ENCODE measurements at places on chromosomes 6 and 20.
A peak's percentile ranks its signal among the peaks of the same experiment; 100 is the strongest.

GRCh38 chr20:400454-401275 is 7.4 kb upstream of the RBCK1 start:
- no peak for DNase-seq

DNA sequence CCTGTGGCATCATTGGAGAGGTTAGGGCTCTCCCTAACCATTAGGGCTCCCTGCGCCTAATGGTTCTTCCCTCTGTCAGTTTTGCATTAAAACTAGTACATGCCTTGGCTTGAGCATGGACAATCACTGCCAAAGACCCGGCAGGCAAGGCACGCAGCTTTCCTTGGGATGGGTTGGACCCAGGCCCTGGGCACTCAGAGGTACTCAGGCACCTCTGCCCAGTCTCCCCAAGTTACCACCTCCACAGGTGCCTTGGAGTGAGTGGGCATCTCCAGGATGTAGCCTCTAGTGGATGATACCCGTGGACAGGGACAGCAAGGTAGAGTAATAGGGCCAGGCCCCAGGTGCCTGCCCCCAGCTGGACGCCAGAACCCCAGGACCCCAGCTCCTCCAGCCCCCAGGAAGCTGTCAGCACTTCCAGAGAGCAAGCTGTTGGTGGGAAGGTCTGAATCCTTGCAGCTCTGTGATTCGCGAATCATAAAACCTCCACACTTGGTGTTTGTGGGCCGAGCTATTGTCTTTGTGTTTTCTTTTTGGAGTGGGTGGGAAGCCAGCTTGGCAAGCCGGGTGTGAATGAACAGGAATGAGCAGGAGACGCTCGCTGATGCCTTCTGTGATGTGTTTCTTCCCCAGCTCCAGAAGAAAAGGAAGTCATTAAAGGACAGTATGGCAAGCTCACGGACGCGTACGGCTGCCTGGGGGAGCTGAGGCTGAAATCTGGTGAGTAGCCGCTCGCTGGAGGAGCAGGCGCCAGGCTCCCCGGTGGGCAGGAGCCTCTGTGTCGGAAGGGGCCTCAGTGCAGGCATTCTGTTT is 35.1 kb downstream of the SYNJ2 start:
- DNase-seq: no peak

- no peak for DNase-seq
These were observed 61.1 kb upstream of the MARCKS start for GRCh38 chr6:113796038-113796437.

- DNase-seq: no peak
These were observed 118.1 kb downstream of the TRDN start for GRCh38 chr6:123518441-123519188.

DNA sequence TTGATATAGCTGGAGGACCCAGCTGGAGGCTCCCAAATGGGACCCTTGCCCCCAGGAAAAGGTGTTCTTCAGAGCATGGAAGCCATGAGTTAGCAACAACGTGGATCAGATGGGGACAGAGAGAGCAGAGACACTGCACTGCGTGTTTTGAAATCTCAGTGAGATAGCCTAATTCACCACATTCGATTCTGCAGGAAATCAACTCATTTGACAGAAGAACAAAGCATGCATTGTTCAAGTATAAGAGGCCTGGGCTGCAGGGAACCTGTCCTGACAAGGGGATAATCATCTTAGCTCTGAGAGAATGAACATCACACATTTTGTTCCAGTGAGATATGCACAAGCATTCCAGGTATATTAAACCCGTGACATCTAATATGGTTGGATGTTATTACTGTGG is 450.2 kb downstream of the CDH26 start:
- no peak for DNase-seq

DNA sequence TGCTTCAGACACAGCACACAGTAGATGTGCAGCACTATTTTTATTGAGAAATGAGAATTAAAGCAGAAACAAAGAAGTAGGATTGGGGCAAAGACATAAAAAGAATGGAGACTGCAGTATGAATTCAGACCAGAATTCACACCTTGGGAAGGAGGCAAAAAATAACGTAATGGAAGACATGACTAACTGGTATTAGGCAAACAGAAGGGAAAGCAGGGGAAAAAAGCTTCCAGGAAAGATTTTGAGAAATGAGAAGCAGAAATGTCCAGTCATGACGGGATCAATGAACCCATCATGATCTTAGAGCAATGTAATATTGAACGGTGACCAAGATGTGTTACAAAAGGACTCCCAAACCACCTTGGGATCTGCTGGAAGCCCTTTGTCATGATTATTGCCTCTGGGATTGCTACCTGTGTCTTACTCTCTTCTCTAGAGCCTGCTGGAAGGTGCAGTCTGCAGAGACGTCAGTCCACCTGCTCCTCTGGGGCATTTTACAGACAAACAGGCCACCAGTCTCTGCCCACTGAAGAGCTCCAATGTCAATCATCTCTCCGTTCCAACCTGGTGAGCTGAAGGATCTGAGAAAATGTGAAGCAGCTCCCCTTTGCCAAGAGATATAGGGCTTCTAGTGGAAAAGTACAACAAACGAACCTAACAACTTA is 8.7 kb downstream of the NUDT3 start:
- no peak for DNase-seq

GRCh38 chr6:8274226-8274625 is 161.1 kb downstream of the SLC35B3 start:
- no peak for DNase-seq

- DNase-seq: no peak
These were observed at the start of gene SIRPG for GRCh38 chr20:1657556-1658334. Gene SIRPG (minus strand): TSS chr20:1657779. CDS start chr20:1657714, 65 bp downstream.

- no peak for DNase-seq
These were observed 81.0 kb downstream of the AKAP7 start for GRCh38 chr6:131216246-131216645.

DNA sequence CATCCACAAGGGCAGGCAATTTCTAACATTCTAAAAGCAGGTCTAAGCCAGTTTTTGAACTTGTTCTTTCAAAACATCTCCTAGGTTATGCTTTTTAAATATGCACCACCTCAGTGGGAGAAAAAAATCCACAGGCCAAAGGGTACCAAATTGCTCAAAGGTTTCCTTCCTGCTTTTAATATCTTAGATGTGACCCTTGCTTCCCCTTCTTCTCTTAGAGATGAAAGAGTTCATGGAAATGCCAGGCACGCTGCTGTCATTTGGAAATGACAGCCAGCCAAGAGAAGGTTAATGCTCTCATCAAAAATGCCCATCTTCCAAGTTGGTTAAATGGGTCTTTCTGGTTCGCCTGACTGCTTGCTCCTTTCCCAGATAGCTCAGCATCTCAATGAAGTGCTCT is 497.1 kb downstream of the CD83 start:
- DNase-seq: no peak

GRCh38 chr6:125307964-125308615 is 6.3 kb upstream of the HDDC2 start:
- no peak for DNase-seq

DNA sequence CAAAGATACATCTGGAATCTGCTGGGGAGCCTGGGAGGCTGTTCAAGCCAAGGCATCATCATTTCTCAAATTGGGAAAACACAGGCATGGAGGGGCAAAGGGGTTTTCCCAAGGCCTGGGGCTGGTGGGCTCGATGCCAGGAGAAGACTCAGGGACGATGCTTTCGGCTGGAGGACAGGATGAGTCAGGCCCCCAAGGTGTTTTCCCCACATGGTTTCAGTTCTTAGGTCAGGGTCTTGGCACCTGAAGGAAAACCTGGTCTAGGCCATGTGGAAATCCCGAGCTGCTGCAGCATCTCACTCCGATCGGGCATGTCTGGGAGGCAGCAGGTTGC is 348.1 kb downstream of the CDC5L start:
- DNase-seq: no peak

DNA sequence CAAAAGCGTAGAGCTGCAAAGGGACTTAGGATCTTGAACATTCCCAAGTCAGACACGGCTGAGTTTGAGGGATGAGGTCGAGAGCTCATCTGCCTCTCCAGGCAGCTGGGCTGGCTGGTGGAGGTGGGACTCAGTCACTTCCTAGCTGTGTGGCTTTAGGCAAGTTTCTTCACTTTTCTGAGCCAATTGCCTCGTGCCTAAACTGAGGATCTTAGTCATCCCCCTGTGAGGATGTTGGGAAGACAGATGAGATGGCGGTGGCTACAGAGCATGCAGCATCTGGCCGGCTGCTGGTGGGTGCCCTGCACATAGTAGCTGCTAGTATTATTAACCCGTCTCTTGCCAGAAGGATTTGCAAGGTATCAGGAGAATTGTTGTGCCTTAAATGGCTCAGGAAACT is 27.5 kb downstream of the TFAP2C start:
- DNase-seq: no peak

DNA sequence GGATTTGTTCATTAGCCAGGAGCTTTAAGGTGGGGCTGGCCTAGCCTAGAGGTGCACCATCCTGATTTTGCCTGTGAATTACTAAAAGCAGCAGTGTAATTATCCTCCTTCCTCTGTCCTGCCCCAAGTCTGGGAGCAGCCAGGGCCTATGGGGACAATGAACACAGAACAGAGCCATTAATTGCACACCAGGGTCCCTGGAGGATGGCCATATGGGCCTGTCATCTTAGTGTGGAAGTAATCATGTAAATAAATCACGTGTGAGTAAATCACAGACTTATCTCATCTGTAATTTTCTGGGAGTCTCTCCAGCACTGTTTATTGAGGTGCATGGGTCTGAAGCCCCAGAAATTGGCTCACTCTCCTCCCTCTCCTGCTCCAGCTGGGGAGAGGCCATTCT is 176.3 kb downstream of the LRFN2 start:
- no peak for DNase-seq

DNA sequence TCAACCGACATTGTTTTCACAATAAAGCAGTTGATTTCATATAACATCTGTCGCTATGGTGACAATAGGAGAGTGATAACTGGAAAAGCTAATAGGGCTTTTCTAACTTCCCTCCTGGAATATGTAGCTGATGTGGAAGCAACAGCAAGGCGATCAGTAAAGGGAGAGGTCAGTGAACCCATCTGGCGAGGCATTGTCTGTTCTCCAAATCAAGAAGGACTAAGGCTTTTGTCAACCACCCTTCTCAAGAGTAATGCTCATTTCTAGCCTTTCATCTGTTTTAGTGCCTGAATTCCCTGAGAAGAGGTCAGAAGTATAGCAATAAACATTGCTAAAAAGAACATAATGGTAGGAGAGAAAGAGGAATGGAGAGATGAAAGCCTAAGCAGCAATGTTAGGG is 201.3 kb downstream of the AKAP7 start:
- no peak for DNase-seq

DNA sequence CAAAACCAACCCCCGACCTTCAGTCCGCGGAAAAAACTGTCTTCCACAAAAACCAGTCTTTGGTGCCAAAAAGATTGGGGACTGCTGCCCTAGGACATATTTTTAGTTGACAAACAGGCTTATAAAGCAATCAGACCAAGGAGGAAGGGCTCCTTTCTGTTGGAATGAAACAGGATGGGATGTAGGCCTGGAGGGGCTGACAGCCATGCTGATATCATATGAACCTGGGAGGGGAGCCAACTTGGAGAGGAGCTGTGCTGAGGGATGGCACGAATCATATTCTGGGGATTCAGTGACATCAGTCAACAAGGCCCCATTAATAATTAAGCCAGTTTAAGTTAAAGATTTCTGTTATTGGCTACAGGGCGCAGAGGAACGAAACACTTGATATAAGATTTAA is 225.4 kb upstream of the TSHZ2 start:
- DNase-seq: no peak

GRCh38 chr20:33441142-33441955 is 2.2 kb downstream of the SNTA1 start:
- DNase-seq: no peak

GRCh38 chr6:81204731-81205130 is 547.8 kb downstream of the TENT5A start:
- peak; percentile 1 for DNase-seq

GRCh38 chr6:100904316-100904715 is 23.2 kb upstream of the ASCC3 start:
- DNase-seq: no peak

GRCh38 chr20:49328790-49329189 is 50.9 kb upstream of the ZNFX1 start:
- no peak for DNase-seq

DNA sequence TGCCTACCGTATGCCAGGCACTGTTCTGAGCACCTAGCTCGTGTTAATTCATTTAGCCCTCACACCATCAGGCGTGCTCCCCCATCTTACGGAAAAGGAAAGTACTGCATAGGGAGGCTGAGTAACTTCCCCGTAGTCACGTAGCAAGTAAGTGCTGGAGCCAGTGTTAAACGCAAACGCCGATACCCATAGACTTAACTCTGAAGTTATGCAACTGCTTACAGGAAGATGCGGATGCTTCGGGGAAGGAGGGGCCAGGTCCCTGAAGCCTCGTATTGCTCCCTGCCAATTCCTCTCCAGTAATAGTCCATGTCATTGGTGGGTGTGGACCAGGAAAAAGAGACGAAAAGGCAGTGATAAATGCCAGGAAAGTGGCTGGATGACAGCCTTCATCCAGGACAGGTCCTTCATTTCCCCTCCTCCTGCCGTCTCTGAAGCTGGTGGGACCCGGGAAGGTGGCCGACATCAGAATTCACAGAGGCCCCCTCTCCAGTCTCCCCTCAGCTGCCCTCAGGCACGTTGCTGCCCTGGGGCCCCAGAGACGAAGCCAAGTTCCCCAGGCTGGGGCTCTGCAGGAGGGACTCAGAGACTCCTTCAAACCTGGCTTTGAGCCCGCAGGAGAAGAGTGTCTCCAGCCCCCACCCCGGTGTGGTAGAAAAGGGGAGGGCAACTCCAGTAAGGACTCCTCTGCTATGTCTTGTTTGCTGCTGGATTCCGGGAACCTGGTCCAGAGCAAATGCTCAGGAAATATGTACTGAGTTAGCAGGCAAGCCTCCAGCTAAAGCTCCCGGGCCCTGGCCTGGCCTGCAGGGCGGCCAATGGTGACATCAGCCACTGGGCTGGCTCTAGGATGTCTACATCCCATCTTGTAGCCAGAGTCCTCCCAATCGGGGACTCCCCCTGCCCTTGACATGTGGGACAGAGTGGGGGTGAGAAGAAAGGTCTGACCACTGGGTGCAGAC is 37.8 kb downstream of the RAB44 start:
- no peak for DNase-seq

DNA sequence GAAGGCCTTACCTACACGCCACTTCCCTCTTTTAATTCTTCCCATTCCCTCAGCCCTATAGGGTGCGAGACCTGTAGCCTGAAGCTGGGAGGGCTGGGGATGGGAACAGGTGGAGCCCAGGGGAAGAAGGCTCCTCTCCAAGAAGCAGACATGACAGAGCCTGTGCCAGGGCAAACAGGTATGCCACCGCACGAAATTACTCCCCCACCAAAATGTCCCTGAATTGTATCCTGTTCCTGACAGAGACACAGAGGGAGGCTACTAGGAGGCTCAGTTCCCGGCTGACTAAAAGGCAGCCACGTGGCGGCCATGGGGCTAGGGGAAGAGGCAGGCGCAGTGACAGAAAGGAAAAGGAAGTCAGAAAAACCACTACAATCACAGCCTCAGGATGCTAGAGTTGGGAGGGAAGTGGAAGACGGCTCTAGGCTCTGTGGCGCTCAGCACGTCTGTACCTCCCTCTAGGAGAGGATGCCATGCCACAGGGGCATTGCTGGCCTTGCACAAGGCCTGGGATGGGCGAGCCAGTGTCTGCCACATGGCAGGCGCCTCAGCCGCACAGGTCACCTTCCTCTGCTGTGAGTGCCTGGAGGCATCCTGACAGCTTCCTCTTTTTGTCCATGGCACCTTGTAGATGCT is 27.7 kb downstream of the TFEB start:
- no peak for DNase-seq

GRCh38 chr6:149453597-149454345 is 31.0 kb downstream of the ZC3H12D start:
- DNase-seq: no peak

- DNase-seq: peak; percentile 82
These were observed 119.4 kb downstream of the JARID2 start for GRCh38 chr6:15365273-15365687.
